ENCODE measurements at places on chromosomes 5 and 9.
A peak's percentile ranks its signal among the peaks of the same experiment; 100 is the strongest.

DNA sequence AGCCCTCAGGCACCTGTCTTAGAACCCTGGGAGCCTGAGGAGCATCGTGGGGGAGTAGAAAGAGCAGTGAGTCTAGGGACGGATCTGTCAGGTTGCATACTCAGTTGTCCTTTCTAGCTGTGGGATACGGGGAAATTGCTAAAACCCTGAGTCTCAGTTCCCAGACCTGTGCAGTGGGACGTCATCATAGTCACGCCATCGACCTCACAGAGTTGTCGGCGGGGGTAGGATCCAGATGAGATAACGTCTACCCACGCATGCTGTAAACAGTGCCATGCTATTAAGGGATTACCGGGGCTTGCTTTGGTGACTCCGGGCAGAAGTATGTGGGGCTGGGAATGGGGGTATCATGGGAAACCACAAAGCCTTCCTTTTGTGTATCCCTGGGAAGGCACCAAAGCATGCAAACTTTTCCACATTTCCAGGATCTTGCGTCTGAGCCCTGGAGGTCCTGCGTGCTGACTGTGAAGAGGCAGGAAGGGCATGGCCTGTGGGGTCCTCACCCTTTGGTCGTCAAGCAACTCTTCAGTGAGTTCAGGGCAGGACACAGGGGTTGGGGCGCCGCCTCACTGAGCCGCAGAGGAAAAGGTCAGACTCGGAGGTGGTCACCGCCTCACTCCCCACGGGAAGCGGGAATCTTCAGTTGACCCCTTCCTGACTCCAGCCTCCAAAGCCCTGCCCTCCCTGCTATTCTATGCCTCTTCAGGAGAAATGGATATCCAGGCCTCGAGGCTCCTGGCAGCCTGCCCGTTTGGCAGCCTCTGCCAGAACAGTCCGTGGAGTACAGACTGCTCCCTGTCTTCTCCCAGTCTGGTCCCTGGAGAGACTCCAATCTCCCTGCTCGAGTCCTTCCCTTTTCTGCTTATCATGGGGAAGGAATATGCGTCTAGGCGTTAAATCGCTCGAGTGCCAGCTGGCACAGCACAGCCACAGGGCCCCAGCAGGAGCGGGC is 186.8 kb upstream of the KLF9 start:
- DNase-seq: peak; percentile 81

DNA sequence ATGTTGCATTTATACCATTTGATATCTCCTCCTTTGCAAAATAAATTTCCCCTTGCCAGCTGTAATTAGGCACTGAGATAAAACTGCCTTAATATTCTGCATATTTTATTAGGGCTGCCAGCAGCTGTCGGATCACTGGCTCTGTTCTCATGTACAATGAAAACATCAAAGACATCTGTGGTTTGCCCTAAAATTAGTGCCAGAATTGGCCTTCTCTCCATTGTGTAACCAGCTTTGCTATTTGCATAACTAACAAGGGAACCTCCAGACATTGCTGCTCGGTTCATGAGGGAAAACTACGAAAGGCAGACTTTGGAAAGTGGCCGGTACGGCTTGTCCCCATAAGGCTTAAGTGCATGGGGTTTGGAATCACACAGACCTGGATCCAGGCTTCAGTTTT is 45.5 kb upstream of the KIF2A start:
- DNase-seq: no peak

DNA sequence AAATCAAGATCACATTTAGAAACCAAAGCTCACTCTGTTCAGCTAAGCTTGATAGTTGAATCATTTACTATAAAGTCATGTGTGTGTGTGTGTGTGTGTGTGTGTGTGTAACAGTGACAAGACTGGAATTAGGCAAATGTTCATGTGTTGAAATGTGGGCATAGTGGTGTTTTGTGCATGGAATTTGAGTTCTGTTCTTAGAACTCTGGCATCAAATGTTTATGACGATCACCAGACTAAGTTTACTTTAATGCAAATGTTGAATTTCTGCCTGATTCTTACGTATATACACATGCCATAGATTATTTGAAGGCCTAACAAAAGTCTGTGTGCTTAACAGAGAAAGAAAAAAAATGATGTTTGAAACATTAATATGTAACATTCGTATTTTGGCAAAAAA is 72.8 kb upstream of the COL5A1 start:
- no peak for DNase-seq

GRCh38 chr5:45741110-45741509 is 44.9 kb upstream of the HCN1 start:
- DNase-seq: no peak

DNA sequence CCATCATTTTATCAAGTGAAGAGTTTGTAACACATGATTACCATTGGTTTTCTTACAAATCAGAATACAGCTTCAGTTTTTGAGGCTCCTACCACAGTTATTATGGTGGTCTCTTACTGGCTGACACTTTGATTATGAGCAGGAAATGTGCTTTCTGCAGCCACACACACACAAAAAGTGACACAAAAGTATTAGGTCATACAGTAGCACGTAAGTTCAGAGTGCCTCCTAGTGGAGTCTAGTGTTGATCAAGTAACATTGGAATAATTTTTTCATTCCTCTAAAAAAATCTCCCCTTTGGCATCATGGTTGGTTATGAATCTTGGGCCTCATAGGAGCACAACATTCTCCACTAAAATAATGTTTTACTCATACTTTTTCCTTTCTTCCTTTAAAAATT is 37.6 kb downstream of the PAM start:
- no peak for DNase-seq

Data from HTR-8/SVneo (cell line).